ENCODE measurements at places on chromosomes 5 and 9.

DNA sequence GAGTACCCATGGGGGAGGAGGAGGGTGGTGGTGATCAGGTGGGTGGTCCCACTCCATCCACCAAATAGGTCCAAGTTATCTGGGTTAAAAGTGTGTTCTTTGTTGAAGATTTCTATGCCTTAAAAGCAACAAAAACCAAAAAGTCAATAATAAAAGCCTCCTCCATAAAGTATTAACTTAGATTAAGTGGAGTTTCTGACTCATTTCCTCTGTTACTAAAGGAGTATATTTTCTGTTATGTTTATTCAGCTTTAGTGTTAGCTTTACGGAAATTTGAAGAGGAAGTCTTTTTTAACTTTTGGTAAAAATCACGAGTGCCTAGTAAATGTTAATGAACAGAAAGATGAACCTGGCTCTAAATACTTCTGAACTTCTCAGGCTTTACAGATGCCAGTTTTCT, 17.8 kb downstream of the FBXO38 start:
- DNase-seq, result no peak

GRCh38 chr9:36837431-36838405, 196.3 kb downstream of the PAX5 start:
- no peak for DNase-seq

GRCh38 chr9:38408719-38409118, 15.5 kb downstream of the IGFBPL1 start:
- DNase-seq, result no peak

GRCh38 chr5:98401656-98402055, 371.8 kb upstream of the RGMB start:
- no peak for DNase-seq

DNA sequence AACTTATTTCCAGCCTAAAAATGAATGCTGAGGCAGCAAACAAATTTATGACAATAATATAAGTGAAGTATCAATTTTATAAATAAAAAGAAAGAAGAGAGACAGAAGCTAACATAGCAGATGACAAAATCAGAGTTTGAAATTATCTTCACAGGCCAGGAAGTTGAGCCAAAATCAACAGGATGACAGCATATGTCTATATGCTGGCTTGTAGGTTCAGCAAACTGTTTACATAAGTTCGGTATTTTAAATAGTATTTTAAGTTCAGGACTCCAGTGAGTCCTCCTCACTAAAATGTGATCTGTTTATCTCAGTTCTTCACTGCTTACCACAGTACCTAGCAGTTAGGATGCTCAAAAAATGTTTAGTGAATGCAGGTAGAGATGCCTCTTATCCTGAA, 359.6 kb upstream of the SMC2 start:
- no peak for DNase-seq

DNA sequence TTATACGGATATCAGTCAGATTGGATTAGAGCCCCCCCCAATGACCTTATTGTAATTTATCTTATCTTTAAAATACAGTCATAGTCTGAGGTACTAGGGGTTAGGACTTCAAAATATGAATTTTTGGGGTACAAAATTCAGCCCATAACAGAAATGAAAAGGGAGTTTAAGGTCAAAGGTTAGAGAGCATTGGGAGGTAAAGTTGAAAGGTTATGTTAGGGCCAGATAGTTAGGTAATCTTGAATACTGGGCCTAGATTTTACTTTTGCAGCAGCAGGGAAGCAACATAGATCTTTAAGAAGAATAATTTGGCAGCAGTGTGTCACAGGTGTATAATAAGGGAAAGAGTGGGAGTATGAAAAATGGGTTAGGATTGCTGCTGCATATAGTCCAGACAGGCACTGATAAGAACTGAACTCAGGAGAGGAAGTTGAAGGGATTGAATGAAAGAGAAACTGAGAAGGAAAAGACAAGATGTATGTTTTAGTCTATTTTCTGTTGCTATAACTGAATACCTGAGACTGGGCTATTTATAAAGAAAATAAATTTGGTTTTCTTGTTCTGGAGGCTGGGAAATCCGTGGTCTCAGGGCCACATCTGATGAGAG, 10.7 kb upstream of the GCNT4 start:
- DNase-seq, result no peak

DNA sequence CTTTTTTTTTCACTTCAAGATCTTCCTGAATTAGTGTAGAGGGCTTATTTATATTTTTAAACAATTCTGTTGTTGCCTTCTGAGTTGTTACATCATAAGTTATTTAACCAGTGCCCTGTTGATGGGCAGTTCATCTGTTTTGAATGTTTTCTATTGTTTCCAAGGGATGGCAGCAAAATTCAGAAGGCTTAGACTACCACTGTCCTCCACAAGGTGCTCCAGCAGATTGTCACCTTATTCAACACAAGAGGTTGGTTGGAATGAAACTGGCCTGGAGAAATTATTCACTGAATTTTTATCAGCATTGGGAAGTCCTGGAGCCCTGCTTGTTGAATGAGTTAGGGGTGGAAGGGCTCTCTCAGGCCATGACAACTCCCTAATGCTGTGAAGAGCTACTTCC, 1.3 kb upstream of the KLHL9 start:
- no peak for DNase-seq

GRCh38 chr9:126616521-126616976, 2.8 kb downstream of the LMX1B start:
- DNase-seq, result no peak

- peak; percentile 62 for DNase-seq
Measured at GRCh38 chr9:113056191-113057106, at the start of gene ZFP37. Gene ZFP37 (minus strand): TSS chr9:113056724. CDS start chr9:113056688, 36 bp downstream.

GRCh38 chr5:103808464-103809106, 246.0 kb upstream of the NUDT12 start:
- peak; percentile 60 for DNase-seq

DNA sequence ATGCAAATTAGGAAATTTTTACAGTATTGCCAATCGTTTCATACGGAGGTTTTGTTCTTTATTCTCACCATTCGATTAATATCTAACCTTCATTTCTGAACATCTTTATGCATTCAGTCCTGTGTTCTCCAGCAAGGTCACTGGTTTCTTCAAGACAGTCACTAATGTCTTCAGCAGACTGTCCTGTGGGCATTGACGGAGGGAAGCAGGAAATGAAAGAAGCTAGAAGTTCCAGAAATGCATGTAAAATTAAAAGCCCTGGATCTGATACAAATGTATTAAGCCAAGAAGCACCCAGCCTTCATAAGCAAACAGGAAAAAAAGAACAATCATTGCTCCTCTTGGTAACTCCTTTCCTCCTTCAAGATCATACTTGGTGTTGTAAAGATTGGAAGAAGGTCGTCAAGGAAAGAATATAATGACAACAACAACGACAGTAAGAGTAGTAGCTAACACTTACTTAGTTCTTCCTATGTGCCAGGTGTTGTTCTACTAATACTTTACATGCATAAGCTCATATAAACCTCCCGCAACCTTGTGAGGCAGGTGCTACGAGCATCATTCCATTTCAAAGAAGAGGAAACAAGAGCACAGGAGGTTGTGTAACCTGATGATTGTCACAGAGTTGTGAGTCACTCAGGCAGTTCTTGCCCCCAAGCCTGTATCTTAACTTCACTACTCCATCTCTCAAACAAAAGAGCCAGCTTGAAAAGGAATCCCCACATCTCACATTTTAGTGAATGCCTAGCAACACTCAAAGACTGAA, 59.9 kb upstream of the CER1 start:
- no peak for DNase-seq

DNA sequence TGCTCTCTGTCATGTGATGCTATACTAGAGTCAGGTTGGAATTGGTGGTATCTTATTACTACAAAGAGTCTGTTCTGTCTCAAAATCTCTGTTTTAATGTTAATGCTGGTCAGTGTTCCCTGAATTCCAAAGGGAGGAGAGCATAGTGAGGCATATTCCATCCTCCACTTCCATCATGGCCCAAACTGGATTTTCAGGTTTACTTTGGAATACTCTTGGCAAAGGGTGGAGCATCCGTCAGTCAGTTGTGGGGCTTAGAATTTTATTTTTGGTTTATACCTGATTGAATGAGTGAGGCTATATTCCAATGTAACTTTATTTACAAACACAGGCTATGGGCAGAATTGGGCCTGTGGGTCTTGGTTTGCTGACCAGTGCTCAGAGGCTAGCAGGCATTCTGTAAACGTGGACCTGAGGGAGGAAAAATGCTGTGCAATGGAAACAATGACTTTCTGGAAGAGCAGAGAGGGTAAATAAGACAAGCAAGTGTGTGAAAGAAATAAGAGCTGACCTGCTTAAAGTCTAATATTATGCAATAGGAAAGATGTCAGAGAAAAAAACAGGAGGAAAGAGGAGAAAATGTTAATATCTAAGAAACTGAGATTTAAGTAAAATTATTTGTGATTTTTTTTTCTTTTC, 106.2 kb upstream of the CLINT1 start:
- DNase-seq, result no peak

- DNase-seq, result no peak
Measured at GRCh38 chr5:31107091-31107518, 86.4 kb upstream of the CDH6 start.

GRCh38 chr9:120724757-120725400, 10.6 kb upstream of the MEGF9 start:
- DNase-seq, result no peak

DNA sequence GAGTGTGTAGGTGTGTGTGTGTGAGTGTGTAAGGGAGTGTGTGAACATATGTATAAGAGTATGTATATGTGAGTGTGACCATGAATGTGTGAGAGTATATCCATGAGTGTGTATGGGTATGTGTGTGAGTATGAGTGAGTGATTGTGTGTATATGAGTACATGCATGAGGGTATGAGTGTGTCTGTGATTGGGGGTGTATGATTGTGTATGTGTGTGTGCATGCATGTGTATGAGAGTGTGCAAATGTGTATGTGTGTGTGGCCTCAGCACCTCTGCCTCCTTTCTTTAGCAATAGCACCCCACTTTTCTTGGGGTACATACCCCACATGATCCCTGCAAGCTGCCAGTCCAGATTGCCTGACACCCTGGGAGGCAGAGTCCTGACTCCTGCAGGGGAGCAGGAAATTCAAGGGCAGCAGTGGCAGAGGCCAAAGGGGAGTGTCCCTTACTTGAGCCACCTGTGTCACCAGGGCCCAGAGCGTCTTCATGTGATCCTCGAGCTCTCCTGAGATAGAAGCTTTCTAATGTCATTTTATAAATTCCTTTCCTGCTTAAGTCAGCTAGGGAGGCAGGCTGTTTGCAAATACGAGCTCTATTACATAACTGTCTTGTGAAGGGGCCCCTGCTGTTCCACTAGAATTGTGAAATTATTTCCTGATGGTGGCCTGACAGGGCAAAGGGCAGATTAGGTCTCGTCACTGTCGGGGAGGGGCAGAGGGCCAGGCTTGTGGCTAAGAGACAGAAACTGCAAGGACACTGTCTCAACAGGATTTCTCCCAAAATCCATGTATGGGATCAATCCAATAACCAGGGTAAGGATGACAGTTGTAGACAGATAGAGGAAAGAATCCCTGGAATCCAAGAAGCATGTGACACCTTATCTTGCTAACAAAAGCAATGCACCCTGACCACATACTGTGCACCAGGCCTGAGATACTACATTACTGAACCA, 389.1 kb downstream of the GADD45G start:
- DNase-seq, result no peak

GRCh38 chr9:95088421-95089161, 228.9 kb downstream of the FANCC start:
- no peak for DNase-seq

- no peak for DNase-seq
Measured at GRCh38 chr9:130607640-130608420, 28.5 kb downstream of the FUBP3 start.

DNA sequence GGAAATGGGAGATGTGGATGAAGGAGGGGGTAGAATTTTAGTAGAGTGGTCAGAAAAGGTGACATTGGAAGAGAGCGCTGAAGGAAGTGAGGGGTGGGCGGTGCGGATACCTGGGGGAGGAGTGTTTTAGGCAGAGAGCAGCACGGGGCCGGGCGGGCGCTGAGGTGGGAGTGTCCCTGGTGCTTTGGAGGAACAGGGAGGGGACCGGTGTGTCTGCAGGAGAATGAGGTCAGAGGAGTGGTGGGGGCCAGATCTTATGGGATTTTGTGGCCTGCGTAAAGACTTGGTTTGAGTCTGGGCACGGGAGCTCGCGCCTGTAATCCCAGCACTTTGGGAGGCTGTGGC, 5.8 kb upstream of the PSD2 start:
- DNase-seq, result no peak

DNA sequence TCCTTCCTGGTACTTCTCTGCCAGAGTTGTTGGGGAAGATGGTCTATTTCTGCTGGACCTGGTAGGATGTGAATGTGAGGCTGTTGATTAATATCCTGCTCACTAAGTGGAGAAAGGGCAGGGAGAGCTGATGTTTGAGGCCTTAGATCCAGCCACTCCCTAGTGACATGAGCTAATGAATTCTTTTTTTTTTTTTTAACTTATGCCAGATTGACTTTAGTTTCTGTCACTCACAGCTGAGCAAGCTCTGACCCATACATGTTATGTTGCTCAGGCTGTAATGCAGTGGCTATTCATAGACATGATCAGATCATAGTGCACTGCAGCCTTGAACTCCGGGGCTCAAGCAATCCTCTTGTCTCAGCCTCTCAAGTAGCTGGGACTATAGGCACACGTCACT, 75.1 kb upstream of the SPRY4 start:
- no peak for DNase-seq

- DNase-seq, result no peak
Measured at GRCh38 chr5:14148483-14148882, 5.3 kb downstream of the TRIO start.

DNA sequence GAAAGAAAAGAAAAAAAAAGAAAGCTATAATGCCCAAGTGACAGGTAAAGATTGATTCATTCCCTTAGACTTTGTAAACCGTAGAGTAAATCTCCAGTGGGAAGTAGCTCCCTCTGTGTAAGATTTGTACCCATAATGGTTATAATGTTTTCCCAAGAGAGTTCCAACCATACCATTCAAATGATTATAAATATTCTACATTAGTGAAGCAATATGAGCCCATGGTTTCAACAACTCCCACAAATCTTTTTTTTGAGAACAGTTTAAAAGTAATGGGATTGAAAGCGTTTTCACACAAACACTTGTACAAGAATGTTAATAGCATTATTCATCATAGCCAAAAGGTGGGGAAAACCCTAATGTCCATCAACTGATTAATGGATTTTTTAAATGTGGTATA, 58.0 kb downstream of the GRAMD2B start:
- no peak for DNase-seq

DNA sequence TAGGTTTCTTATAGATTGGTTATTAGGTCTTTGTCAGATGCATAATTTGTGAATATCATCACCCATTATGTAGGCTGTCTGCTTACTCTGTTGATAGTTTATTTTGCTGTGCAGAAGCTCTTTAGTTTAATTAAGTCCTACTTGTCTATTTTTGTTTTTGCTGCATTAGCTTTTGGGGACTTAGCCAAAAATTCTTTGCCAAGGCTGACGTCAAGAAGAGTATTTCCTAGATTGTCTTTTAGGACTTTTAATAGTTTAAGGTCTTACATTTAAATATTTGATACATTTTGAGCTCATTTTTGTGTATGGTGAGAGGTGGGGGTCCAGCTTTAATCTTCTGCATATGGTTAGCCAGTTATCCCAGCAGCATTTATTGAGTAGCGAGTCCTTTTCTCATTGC, 24.8 kb upstream of the ANGPTL2 start:
- no peak for DNase-seq

- DNase-seq, result no peak
Measured at GRCh38 chr5:59354811-59355210, 538.7 kb downstream of the PDE4D start.

All from SK-N-MC (cell line).